Left lung (tissue), 14 donors: ENCODE measurements at places on chromosomes 5 and 9. TPM values are rescaled to one million over a fixed set of nuclear protein-coding genes. Genes with fewer than 3 reads are reported as not detected.

DNA sequence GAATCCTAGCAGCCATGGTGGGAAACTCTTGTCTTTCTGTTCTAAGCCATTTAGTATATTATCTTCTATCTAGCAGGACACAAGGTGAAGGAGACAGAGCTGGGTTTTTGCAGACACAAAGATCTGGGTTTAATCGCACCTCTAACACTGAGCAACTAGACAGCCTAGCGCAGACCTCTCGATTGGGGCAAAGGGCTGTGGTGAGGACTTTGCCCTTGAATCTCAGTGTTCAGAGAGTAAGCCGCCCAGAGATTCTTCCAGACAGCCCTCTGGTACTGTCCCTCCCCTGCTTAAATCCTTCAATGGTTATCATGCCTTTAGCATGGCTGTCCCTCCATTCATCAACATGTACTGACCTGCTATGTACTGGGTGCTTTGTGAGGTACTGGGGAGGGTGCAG is 128.1 kb downstream of the CRB2 start:
- H3K27me3 ChIP-seq = no peaks in the 10 kb centered on the region
- no peak overlapping the region for H3K27ac ChIP-seq
- H3K4me3 ChIP-seq = no peak overlapping the region

DNA sequence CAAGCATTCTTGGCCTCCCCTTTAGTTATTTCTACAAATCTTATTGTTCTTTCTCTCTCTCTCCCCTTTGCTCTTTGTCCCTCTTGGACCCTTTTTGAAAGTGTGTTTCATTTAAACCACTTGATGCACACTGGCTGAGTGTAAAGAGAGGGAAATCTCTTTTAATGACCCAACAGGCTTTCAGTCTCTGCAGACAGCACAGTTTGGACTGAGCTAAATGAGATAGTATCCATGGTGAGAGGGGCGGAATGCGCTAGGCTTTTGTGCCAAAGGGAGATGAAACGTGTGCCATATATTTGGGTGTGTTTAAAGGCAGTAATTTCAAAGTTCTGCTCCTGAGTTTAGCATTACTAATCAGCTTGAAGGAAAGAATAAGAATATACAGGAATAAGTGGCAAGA is 184.9 kb downstream of the PCSK1 start:
- peak overlapping the region; percentile 50 for H3K27ac ChIP-seq
- H3K4me3 ChIP-seq = no peak overlapping the region
- peaks cover 17% of the 10 kb centered on the region for H3K4me1 ChIP-seq
- no peaks in the 10 kb centered on the region for H3K36me3 ChIP-seq
- no peak for DNase-seq
- no peaks in the 10 kb centered on the region for H3K27me3 ChIP-seq

GRCh38 chr9:106874652-106875051 is 11.7 kb downstream of the ZNF462 start:
- H3K4me1 ChIP-seq = peaks cover 17% of the 10 kb centered on the region
- no peak for DNase-seq
- no peak overlapping the region for H3K27ac ChIP-seq
- no peak overlapping the region for H3K4me3 ChIP-seq

- no peaks in the 10 kb centered on the region for H3K36me3 ChIP-seq
- DNase-seq = no peak
- no peaks in the 10 kb centered on the region for H3K27me3 ChIP-seq
- H3K4me3 ChIP-seq = no peak overlapping the region
Observed at GRCh38 chr5:108278285-108279240, 103.3 kb downstream of the FBXL17 start.

DNA sequence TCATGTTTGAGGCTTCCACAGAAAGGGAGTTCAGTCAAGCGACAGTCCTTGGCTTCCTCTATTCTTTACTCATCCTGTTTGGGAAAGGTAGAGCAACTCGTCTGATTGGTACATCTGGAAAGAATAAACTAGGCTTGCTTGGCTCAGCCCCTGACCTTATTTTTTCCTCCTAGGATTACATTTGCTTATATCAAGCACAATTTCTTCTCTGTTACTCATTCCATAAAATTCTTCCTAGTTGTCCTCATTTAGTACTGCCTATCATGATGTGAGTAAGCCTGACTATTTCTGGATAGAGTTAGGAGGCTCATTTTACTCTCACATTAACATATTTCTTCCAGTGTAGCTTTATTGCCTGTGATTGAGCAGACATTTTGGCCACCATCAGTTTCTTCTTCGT is 10.9 kb upstream of the CARNMT1 start:
- H3K4me3 ChIP-seq = no peak overlapping the region
- H3K4me1 ChIP-seq = no peaks in the 10 kb centered on the region
- no peak overlapping the region for H3K27ac ChIP-seq
- H3K36me3 ChIP-seq = no peaks in the 10 kb centered on the region
- no peaks in the 10 kb centered on the region for H3K27me3 ChIP-seq

- no peak for DNase-seq
- H3K4me3 ChIP-seq = no peak overlapping the region
- H3K36me3 ChIP-seq = no peaks in the 10 kb centered on the region
- H3K27ac ChIP-seq = no peak overlapping the region
- no peaks in the 10 kb centered on the region for H3K27me3 ChIP-seq
- no peaks in the 10 kb centered on the region for H3K4me1 ChIP-seq
Observed at GRCh38 chr5:19240170-19240569, 747.8 kb downstream of the CDH18 start.

GRCh38 chr9:79049371-79049770 is 522.4 kb upstream of the TLE4 start:
- H3K4me3 ChIP-seq = no peak overlapping the region
- no peaks in the 10 kb centered on the region for H3K4me1 ChIP-seq
- no peak for DNase-seq
- H3K27ac ChIP-seq = no peak overlapping the region

- no peaks in the 10 kb centered on the region for H3K27me3 ChIP-seq
- no peaks in the 10 kb centered on the region for H3K4me1 ChIP-seq
- H3K36me3 ChIP-seq = no peaks in the 10 kb centered on the region
- no peak overlapping the region for H3K4me3 ChIP-seq
- no peak overlapping the region for H3K27ac ChIP-seq
- no peak for DNase-seq
Observed at GRCh38 chr5:98905857-98906688, 22.7 kb downstream of the CHD1 start.

GRCh38 chr9:134500931-134501760 is 140.5 kb upstream of the COL5A1 start:
- H3K27ac ChIP-seq = no peak overlapping the region
- H3K4me3 ChIP-seq = no peak overlapping the region
- H3K36me3 ChIP-seq = no peaks in the 10 kb centered on the region
- no peak for DNase-seq

- H3K4me3 ChIP-seq = peak overlapping the region; percentile 56
- H3K36me3 ChIP-seq = no peaks in the 10 kb centered on the region
- peak overlapping the region; percentile 68 for H3K27ac ChIP-seq
- DNase-seq = peak; percentile 78
- peaks cover 18% of the 10 kb centered on the region for H3K27me3 ChIP-seq
- peaks cover 55% of the 10 kb centered on the region for H3K4me1 ChIP-seq
Observed at GRCh38 chr5:32709750-32710549, 1.2 kb upstream of the NPR3 start.

GRCh38 chr5:58622936-58623871 is 40.3 kb downstream of the RAB3C start:
- no peak overlapping the region for H3K27ac ChIP-seq
- no peak overlapping the region for H3K4me3 ChIP-seq
- no peaks in the 10 kb centered on the region for H3K36me3 ChIP-seq

DNA sequence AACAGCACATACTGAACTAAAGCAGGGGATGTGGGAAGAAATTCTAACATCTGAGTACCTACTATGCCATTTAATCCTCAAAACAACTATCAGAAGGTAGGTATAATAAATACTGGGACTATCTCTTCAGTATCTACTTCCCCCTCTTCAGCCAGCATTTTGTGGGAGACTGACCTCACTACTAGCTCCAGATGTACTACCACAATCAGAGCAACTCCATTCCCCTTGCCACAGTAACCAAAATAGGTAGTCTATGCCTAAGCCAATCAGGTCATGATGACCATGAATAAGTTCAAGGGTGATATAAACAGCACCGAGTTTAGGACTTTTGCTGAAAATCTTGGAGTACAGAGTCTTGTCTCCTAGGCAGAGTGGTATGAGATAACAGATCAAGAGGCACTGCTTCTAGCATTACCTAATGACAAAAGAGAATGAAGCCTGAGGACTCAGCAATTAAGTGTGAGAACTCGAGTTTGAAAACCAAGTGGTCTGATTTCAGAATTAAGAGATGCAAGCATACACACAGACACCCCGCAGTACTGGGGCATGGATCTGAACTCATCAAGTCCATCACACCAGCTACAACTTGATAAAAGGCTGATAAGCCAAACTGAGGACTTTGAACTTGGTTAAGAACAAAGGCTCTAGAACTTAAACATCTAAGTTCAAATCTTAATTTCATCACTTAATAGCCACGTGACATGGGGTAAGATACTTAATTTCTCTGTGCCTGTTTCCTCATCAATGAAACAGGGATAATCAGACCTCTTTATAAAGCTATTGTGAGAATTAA is 9.7 kb downstream of the FNIP1 start:
- DNase-seq = no peak
- H3K27me3 ChIP-seq = no peaks in the 10 kb centered on the region
- no peaks in the 10 kb centered on the region for H3K36me3 ChIP-seq

DNA sequence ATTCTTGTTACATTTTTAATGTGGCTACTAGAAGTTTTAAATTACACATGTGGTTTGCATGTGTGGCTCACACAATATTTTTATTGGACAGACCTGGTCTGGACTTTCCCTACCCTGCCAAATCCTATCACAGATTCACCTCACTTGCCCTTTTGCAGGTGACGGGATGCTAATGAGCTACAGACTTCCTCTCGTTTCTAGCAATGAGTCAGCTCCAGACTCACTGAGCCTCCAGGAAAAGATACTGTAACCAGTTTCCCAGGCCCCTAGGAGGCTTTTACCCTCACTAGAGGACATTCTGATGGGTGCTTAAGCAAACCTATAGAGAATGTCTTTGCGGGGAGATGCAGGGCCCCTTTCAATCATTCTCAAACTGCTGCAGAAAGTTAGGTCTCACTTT is 135.4 kb downstream of the WDR41 start:
- H3K27me3 ChIP-seq = no peaks in the 10 kb centered on the region
- H3K4me3 ChIP-seq = no peak overlapping the region
- no peak overlapping the region for H3K27ac ChIP-seq
- H3K36me3 ChIP-seq = no peaks in the 10 kb centered on the region

DNA sequence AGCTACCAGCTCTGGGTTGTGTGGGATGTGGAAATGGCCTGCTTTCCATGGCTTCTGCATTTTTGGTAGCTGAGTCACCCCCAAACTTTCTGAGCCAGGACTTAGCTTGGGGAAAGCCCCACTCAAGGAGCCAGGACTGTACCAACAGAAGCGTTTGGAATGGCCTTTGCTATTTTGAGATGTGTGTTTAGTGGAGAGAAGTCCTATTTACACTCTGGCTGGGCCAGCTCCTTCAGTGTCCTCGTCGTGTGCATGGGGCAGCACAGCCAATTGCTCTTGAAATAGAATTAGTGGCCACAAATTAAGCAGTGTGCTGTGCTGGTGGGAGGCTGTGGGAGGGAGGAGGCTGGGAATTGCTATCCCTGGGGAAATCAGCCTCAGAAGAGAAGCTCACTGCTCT is 51.6 kb downstream of the ENTREP1 start:
- no peaks in the 10 kb centered on the region for H3K4me1 ChIP-seq
- H3K27ac ChIP-seq = peak overlapping the region; percentile 37
- no peak overlapping the region for H3K4me3 ChIP-seq
- H3K36me3 ChIP-seq = no peaks in the 10 kb centered on the region
- no peak for DNase-seq

DNA sequence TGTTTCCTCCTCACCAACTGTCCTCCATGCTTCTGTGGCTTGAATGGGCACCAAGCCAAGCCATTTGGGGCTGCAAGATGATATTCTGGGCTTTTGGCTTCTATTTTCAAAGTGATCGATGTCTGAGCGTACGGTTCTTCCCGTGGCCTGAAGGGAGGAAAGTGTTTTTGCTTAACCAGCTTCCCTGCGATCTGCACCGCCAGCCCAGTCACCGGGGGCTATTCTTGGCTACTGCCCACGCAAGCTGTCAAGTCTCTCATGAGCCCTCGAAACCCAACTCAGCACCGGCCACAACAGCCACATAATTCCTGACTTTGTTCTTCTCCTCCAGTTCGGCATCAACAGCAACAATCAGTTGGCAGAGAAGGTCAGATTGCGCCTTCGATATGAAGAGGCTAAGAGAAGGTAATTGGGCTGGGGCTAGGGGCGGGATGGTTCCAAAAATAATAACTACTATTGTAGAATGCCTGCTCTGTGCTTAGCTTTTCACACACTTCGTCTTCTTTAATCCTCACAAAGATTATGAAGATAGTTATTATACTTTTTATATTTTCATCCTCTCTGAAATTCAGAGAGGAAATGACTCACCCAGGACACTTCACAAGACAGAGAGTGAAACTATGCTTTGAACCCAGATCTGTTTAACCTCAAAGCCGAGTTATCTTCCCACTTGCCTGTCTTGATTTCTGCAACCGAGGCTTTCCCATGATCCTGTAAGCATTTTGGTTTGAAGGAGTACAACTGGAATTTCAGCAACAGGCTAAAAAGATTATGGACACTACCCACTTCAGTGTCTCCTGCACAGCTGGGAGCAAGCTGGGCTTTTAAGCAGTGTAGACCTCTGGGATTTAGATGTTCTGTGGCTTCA is 76.4 kb upstream of the RARS1 start:
- no peaks in the 10 kb centered on the region for H3K36me3 ChIP-seq
- no peak overlapping the region for H3K4me3 ChIP-seq
- no peaks in the 10 kb centered on the region for H3K4me1 ChIP-seq
- no peaks in the 10 kb centered on the region for H3K27me3 ChIP-seq

DNA sequence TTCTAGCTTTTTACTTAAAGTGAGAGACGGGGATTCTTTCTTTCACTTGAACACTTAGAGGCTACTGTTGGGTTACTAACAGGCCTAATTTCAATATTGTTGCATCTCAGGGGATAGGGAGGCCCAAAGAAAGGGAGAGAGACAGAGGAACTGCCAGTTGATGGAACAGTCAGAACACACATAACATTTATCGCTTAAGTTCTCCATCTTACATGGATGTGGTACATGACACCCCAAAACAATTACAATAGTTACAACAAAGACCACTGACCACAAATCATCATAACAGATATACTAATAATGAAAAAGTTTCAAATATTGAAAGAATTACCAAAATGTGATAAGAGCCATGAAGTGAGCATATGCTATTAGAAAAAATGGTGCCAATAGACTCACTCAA is 4.3 kb upstream of the RIC1 start:
- no peak for DNase-seq
- no peak overlapping the region for H3K4me3 ChIP-seq
- H3K27me3 ChIP-seq = no peaks in the 10 kb centered on the region
- peaks cover 14% of the 10 kb centered on the region for H3K4me1 ChIP-seq
- H3K36me3 ChIP-seq = no peaks in the 10 kb centered on the region

GRCh38 chr5:143533978-143534760 is 130.7 kb upstream of the NR3C1 start:
- no peak for DNase-seq
- H3K4me3 ChIP-seq = no peak overlapping the region
- no peaks in the 10 kb centered on the region for H3K36me3 ChIP-seq
- no peaks in the 10 kb centered on the region for H3K4me1 ChIP-seq
- no peaks in the 10 kb centered on the region for H3K27me3 ChIP-seq

SLC46A2 gene
- 13.0 TPM for total RNA-seq

CAMLG gene
- 23.6 TPM for total RNA-seq

ENTPD2 gene
- total RNA-seq = 0.71 TPM

PLPPR1 gene
- total RNA-seq = 1.9 TPM

ATOX1 gene
- 89.7 TPM for total RNA-seq

PDLIM7 gene
- total RNA-seq = 107 TPM

ROPN1L gene
- total RNA-seq = 0.50 TPM

PCDHA5 gene
- 0.64 TPM for total RNA-seq

RABL6 gene
- total RNA-seq = 75.9 TPM

ORM1 gene
- total RNA-seq = 6.9 TPM

PPIC gene
- total RNA-seq = 46.8 TPM

PCDHGC3 gene
- 65.4 TPM for total RNA-seq
